Left renal cortex interstitium (tissue), 4 donors: ENCODE measurements at places on chromosomes 1 and 21.

- no peak for DNase-seq
These were observed 31.5 kb downstream of the SESN2 start for GRCh38 chr1:28290851-28291250.

DNA sequence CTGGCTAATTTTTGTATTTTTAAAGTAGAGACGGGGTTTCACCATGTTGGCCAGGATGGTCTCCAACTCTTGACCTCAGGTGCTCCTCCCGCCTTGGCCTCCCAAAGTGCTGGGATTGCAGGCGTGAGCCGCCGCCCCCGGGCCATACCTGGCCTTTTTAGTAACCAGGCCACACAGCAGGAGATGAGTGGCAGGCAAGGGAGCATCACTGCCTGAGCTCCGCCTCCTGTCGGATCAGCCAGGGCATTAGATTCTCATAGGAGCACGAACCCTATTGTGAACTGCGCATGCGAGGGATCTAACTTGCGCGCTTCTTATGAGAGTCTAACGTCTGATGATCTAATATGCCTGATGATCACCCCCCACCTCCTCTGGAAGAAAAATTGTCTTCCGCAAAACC is 308.7 kb upstream of the PRMT6 start:
- DNase-seq: no peak

- DNase-seq: no peak
These were observed 110.4 kb downstream of the SYT2 start for GRCh38 chr1:202599669-202600431.

- no peak for DNase-seq
These were observed 10.7 kb upstream of the TCHH start for GRCh38 chr1:152125834-152126443.

- no peak for DNase-seq
These were observed 405.4 kb downstream of the PTPRC start for GRCh38 chr1:199044191-199044590.

DNA sequence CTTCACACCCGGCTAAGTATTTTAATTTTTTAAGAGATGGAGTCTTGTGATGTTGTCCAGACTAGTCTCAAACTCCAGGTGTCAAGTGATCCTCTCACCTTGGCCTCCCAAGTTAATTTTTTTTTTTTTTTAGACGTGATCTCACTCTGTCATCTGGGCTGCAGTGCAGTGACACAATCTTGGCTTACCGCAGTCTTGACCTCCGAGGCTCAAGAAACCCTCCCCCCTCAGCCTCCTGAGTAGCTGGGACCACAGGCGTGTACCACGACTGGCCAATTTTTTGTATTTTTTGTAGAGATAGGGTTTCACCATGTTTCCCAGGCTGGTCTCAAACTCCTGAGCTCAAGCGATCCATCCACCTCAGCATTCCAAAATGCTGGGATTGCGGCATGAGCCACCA is 11.7 kb upstream of the IFNLR1 start:
- no peak for DNase-seq

GRCh38 chr1:204896787-204897469 is 26.3 kb downstream of the NFASC start:
- no peak for DNase-seq

DNA sequence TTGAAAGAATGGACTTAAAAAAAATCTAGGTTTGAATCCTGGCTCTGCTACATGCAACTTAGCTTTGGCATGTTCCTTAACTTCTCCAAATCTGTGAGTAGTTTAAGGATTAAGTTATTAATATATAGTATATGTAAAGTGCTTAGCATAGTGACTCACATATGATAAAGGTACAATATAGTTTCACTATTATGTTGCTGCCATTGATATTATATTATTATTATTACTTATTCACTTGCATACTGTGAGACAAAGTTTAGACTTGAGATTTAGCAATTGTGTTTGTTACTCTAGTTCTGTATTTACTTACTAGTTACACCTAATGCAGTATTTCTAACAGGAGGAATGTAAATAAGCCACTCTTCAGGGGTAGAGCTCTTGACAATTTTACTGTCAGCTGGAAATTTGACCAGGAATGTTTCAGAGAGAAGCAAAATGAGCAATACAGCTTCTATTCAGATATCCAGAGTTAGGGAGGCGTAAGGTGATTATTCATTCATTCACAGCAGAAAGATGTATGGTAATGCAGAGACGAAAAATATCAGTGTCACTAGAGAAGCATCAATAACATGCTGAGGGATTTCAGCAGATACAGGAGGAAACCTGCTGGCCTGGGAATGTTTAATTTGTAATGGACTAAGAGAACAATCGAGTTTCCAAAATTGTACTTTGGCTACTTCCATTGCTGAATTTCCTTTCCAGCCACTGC is 25.5 kb downstream of the RGS7 start:
- DNase-seq: no peak

DNA sequence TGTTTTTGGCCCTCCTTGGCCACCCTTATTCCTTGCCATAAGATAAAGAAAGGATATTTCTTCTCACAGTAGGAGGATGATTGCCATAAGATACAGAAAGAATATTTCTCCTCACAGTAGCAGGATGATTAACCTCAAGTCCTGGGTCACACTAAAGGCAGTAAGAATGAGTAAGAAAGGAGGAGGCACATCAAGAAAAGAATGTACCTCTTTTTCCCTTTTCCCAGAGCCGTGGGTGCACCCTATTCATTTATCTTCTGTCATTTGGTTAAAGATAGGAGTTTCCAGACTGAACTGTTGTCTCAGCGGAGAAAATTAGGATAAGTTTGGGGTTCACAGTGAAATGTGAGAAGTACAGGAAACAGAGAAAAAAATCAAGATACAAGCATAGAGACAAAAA is 52.5 kb downstream of the LRRC8C start:
- DNase-seq: no peak

DNA sequence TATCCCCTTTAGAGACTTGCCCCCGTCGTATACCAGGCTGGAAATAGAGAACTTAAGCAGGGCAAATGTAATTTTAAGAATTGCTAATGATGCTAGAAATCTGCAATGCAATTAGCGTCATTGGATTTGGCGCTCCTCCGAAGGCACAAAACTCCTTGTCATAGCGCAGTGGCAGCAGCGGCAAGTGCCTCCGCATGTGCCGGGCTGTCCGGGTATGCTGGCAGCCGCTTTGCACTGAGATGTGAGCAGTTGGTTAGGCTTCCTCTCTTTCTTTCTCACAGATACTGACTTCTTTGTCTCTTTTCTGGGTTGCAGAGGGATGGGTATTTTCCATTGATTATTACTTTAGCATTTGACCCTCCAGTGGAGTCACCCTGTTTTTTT is 193.4 kb upstream of the LMO4 start:
- no peak for DNase-seq

- DNase-seq: no peak
These were observed 105.2 kb downstream of the SUSD4 start for GRCh38 chr1:223258751-223259198.
